ENCODE measurements at places on chromosomes 13 and 19. TPM values are rescaled to one million over a fixed set of nuclear protein-coding genes. Genes with fewer than 3 reads are reported as not detected.

- DNase-seq = no peak
Observed at GRCh38 chr13:39225860-39226259, 187.6 kb downstream of the NHLRC3 start.

DNA sequence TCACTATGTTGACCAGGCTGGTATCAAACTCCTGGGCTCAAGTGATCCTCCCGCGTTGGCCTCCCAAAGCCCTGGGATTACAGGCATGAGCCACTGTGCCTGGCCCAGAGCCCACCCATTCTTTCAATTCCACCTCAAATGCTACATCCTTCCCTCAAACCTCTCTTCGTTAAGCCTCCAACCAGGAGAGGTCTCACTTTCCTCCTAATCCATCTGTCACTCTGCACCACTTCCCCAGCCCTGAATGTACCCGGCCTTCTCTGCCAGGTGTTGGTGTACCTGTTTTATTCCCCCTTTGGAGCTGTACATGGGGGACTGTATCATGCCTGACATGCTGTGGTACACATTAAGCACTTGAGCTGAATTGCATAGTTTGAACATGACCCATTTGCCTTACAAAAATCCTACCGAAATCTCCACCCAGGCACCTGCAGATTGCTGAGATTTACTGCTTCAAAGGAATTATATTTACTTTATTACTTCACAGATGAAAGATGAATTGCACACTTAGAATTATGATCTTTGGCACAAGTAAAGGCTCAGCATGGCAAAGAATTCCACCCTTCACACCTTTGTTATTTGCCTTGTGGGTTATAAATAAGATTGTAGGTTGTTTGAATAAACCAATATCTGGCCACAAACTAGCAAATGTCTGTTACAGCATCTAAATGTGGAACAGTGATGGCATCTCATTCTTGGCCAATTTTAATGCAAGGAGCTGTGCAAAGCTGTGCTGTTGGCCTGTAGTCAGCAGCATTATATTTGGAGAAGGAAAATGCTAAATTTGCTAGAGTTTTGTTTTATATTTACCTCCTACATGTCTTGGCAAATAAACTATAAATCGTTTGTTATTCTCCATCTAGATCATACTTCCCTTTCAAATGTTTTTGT, 15.6 kb upstream of the WASF3 start:
- no peak for DNase-seq

DNA sequence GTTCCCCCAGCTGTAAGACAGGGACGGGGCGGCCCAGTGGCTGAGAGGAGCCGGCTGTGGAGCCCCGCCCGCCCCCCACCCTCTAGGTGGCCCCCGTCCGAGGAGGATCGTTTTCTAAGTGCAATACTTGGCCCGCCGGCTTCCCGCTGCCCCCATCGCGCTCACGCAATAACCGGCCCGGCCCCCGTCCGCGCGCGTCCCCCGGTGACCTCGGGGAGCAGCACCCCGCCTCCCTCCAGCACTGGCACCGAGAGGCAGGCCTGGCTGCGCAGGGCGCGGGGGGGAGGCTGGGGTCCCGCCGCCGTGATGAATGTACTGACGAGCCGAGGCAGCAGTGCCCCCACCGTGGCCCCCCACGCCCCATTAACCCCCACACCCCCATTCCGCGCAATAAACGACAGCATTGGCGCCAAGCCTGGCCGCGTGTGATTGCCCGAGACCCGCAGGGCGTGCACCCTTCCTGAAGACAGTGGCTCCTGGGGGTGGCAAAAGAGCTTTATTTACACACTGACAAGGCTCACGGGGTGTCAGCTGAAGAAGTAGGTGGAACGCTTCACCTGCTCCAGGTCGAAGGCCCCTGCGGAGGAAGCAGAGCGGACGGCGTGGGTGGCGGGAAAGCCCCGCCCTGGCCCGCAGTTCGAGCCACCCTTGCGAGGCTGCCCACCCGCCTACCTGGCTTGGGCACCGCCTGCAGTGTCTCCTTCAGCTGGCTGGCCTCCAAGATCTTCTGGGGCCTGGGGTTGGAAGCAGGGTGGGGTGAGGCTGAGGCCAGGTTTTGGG, 16.4 kb downstream of the POLRMT start:
- DNase-seq = no peak

DNA sequence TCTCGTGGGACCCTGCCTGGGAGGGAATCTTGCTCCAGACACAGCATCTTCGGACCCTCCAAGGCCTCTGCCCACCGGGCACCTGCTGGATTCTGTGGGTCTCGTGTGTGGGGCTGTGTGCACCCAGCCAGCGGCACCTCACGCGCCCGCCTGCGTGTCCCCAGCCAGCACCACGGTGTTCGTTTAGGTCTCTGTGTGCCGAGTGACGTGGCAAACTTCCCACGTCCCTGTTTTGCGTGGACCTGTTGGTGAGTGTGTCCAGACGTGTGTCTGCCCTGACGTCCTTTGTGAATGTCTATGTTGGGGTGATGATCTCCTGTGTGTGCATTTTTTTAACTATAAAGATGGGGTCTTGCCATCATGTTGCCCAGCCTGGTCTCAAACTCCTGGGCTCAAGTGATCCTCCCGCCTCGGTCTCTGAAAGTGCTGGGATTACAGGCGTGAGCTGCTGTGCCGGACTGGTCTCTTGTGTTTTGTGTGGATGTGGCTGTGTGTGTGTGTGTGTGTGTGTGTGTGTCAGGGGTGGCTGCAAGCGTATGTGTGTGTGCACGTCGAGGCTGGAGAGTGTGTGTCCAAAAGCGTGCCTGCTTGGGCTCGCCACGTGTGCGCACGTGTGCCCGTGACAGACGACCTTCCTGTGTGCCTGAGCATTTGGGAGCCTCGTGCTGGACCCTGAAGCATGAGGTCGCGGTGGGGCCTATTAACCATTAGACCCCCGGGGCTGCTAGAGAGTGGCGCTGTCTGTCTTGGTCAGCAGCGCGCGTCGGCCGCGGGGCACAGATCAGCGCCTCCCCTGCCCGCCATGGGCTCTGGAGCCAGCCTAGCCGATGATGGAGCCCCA, 15.7 kb downstream of the ARID3A start:
- DNase-seq = no peak

DNA sequence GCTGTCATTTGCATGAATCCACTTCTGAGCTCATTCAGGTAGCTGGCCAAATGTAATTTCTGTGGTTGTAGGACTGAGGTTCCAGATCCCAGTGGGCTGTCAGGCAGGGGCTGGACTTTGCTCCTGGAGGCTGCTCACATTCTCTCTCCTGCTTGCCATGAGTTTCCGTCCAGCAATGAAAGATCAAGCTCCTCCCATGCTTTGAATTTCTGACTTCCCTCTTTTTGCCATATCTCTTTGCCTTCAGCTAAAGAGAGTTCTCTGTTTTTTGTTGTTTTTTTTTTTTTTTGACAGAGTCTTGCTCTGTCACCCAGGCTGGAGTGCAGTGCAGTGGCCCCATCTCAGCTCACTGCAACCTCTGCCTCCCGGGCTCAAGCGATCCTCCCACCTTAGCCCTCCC, 76.9 kb downstream of the ING1 start:
- DNase-seq = no peak

DNA sequence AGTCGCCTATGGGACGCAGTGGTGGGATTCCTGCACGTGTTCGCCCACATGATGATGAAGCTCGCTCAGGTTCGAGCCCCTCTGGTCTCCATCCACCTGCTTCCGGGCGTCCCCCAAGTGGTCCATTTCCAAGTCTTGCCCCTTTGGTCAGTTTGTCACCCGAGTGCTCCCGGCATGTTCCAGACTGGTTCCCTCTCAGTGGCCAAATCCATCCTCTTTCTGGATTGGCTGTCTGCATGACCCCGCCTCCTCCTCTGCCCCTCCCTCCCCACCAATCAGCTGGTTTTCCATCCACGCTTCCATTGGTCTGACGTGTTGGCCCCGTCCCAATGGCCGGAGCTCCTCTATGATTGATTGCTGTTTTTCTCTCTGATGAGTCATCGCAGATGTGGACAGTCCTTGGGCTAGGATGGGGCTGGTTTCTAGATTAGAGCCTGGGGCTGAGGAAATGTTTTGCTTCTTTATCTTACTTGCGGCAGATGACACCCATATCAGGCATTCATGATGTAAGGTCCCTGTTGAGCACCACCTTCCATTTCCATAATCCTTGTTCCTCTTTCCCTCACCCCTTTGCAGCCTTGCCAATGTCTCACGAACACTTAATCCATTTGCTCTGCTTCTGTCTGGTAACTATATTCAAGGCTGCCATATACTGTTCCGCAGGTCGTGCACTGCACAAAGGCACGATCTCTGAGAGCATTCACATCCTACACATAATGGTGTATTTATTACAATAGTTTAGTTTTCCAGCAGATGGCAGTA, 73.8 kb downstream of the MAP4K1 start:
- peak; percentile 30 for DNase-seq

DNA sequence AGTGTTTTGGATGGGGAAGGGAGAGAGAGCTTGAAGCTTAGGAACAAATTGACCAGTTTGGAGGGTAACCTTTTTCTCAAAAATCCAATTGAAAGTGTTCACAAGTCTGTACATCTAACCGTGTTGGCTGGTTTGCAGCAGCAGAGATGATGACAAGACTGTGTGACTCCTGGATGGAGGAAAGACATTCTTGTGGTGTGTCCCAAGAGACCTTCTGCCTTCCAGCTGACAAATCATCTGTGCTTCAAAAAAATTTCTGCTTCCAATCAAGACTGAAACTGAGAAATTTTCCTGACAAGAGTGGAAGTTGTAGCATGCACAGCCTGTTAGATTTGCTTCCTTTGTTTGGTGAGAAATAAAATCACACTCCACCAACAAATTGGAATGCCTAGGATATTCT, 56.2 kb downstream of the LACC1 start:
- DNase-seq = no peak

Gene ZNF112
- polyA plus RNA-seq = 11.0 TPM

Gene PLPPR2
- polyA plus RNA-seq = 32.3 TPM

Gene SBSN
- not detected for polyA plus RNA-seq

Gene TMPRSS9
- 0.62 TPM for polyA plus RNA-seq

- no peak for DNase-seq
Observed at GRCh38 chr13:76950101-76950500, 1.8 kb downstream of the ACOD1 start.

DNA sequence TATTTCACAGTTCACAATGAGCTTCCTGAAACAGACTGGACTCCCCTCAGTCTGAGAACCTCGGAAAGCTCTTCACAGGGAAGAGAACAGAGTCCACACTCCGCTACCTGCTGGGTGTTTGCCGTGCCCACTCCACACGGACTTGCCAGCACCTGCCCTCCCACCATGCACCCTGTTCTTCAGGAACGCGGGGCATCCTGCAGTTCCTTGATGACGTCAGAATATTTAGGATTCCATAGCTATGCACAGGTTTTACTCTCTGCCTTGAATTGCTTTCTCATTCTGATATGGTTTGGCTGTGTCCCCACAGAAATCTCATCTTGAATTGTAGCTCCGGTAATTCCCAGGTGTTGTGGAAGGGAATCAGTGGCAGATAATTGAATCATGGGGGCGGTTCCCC, 74.4 kb upstream of the FARP1 start:
- peak; percentile 11 for DNase-seq

Gene GPR183
- 9.9 TPM for polyA plus RNA-seq

GRCh38 chr13:73958657-73959397, 175.4 kb downstream of the KLF12 start:
- no peak for DNase-seq

- DNase-seq = no peak
Observed at GRCh38 chr19:4754248-4754647, 30.6 kb upstream of the DPP9 start.

Gene SUGP1
- 50.4 TPM for polyA plus RNA-seq

DNA sequence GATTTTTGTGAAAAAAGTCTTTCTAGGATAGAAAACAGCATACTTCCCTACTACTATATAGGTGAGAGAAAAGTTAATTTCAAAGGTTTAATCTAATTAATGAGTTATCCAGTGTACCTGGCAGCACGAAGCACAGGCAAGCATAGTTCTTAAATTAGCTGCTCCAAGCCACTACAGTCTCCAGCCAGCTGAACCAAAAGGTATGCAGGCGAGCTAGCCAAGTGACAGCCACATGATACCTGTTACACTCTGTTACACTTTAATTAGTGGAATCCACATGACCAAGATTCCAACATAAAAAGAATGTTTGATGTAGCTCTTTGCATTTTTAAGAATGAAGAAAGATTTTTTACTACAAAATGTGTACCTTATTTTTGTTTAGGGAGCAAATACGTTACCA, 15.5 kb downstream of the SLC25A30 start:
- DNase-seq = no peak

GRCh38 chr13:20499986-20500385, 25.7 kb downstream of the CRYL1 start:
- DNase-seq = no peak

Gene PTH2
- not detected for polyA plus RNA-seq

GRCh38 chr19:10004617-10005016, 5.7 kb downstream of the COL5A3 start:
- no peak for DNase-seq
